ENCODE measurements at places on chromosomes 3 and 15.
A peak's percentile ranks its signal among the peaks of the same experiment; 100 is the strongest.

DNA sequence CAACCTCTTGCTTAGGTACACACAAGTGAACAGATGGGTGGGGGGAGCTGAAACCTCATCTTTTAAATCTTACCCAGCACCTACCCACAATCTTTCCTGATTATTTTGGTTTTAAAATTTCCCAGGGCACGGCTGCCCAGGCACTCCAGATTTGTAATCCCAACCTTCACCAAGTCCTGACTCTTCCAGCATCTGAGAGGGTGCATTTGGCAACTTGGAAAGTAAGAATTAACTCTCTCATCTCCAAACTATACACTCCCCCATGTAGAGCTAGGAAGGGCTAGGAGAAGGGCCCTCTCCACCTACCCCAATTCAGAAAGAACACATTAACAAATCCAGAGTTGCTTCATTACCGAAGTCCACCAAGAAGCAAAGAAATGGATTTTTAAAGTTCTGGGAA is 41.7 kb upstream of the PRICKLE2 start:
- DNase-seq: peak; percentile 18

GRCh38 chr15:97961067-97961954 is 808 bp downstream of the ARRDC4 start:
- DNase-seq: no peak

- peak; percentile 98 for DNase-seq
Observed at GRCh38 chr15:87609474-87609873, 647.1 kb downstream of the NTRK3 start.

- DNase-seq: peak; percentile 54
Observed at GRCh38 chr3:48301800-48302166, 31.7 kb downstream of the SPINK8 start.

- DNase-seq: no peak
Observed at GRCh38 chr3:117842086-117842485, 1132.5 kb downstream of the TUSC7 start.

DNA sequence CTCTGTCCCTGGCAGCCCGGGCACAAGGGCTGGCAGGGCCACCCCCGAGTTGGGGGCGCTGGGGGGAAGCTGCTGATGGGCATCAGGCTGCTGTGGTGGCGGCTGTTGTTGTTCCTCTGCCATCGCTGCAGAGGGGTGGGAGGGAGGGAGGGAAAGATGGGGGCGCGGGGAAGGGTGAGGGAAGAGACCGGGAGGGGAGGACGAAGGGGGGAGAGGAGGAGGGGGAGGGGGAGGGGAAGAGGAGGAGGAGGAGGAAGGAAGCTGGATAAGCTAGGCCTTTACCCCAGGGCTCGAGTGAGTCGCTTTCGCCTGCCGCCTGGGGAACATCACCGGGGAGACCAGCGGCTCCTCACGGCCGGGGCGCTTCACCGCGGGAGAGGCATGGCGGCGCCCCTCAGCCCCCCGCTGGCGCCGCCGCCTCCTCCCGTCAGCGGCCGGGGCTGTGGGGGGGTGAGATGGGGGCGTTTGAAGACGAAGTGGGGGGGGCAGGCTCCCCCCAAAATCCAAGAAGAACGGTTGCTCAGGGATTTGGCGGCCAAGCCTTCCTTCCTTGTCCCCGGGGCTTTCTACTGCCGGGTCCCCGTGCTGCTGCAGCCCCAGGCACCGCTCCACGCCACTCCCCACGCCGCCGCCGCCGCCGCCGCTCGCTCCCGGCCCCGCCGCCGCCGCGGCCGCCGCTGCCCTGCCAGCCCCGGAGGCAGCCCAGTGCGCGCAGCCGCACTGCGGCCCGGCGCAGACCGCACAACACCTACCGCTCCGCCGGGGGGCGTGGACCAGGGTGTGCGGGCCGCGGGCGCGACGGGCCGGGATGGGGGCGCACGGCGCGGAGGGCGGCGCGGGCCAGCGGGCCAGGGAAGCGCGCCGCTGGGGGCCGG is at the start of gene RFX7:
Gene RFX7, minus strand, starts transcription at position 717 of the 875 bp plus-strand sequence. Its CDS starts 594 bp downstream, at position 123.
- peak; percentile 72 for DNase-seq

GRCh38 chr3:153967260-153967659 is 153.9 kb upstream of the ARHGEF26 start:
- no peak for DNase-seq

- no peak for DNase-seq
Observed at GRCh38 chr3:64247991-64248646, 22.9 kb upstream of the PRICKLE2 start.

- DNase-seq: no peak
Observed at GRCh38 chr15:96414875-96415274, 84.4 kb downstream of the NR2F2 start.

DNA sequence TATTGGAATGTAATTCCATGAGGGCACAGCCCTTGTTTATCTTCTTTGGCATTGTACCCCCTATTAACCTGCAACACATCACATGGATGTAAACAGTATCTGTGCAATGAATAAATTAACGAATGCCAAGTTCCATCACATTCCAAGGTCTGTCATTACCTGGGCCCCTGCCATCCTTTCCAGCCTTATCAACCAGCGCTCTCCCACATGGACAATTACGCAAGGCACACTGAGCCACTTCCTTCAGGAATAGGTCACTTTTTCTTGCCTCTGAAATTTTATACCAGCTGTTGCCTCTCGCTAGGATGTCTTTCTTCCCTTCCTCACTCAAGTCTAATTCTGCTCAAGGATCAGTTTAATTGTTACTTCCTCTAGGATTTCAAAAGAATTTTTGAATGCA is 1051.8 kb upstream of the CFAP20DC start:
- DNase-seq: peak; percentile 44

DNA sequence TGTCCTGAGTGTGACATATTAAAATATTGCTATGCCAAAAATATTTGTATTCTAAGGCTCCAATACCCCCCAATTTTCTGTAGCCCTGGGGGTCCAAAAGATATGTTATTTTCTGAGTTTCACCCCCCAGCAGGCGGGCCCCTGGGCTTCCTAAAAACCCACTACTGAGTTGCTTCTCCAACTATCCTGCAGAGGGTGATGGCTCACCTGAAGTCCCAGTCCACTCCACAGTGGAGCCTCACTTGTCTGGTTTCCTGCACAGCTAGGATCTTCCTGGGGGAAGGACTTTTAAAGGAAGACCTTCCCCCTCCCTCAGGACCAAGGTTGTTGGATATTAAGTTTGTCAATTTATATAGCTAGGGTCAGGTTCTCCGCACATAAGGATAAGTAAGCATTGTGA is 1181.4 kb downstream of the ROBO2 start:
- DNase-seq: no peak

DNA sequence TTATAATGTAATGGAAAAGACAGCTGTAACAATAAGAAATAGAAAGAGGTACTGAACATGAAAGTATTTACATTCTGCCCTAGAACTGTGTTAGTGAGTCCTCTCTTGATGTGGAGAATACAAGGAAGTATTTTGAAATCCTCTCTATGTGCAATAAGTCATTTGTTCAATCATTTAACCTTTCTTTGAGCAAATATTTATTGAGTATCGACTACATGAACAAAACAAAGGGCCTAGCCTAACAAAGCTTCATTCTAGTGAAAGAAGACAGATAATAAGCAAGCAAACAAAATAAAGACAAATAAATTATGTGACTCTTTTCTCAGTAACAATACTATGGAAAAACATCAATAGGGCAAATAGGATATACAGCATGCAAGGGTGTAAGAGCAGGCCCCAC is 354.9 kb upstream of the ATP11B start:
- no peak for DNase-seq

GRCh38 chr3:173891272-173892100 is 493.9 kb downstream of the NLGN1 start:
- peak; percentile 28 for DNase-seq

DNA sequence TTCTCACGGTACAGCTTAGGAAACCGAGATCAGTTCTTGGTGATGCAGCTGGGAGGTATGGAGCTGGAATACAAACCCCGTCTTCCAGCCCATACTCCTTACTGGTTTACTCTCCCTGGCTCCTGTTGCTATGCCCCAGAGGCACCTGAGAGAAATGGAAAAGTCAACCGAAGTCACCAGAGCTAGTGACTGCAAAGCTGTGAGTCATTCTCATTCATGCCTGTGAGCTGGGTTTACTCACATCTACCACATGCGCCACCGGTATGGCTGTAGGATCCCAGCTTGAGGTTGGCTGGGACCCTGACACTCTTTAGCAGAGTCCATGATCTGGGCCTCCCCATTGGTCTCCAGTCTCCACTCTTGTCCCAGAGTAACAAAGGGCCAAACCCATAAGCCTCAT is 111.5 kb upstream of the ETV5 start:
- peak; percentile 23 for DNase-seq

- no peak for DNase-seq
Observed at GRCh38 chr15:39208187-39208586, 372.7 kb upstream of the THBS1 start.

DNA sequence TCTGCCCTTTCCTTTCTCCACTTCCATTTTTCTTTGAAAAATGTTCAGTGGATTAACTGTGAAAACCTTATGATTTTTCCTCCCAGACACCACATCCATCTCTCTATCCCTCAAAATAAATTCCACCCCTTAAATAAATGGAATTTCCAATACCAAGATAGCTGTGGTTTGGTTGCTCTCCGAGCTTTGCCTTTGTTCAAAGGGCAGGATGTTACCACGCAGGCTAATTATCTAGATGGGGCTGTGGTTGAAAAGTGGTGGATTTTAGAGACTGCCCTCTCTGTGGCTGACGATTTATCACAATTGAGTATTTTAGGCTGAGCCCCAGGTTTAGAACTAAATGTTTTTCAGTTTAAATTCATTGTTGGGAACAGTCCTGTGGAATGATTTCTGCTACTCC is 36.9 kb upstream of the CMSS1 start:
- no peak for DNase-seq

GRCh38 chr15:66701422-66702034 is 508 bp upstream of the SMAD6 start:
- DNase-seq: peak; percentile 72

- DNase-seq: no peak
Observed at GRCh38 chr3:110799271-110799670, 272.3 kb upstream of the NECTIN3 start.

- peak; percentile 45 for DNase-seq
Observed at GRCh38 chr3:49799761-49800160, at the start of gene CDHR4. CDHR4 (minus strand) TSS chr3:49799873; CDS start chr3:49799812, 61 bp downstream.

DNA sequence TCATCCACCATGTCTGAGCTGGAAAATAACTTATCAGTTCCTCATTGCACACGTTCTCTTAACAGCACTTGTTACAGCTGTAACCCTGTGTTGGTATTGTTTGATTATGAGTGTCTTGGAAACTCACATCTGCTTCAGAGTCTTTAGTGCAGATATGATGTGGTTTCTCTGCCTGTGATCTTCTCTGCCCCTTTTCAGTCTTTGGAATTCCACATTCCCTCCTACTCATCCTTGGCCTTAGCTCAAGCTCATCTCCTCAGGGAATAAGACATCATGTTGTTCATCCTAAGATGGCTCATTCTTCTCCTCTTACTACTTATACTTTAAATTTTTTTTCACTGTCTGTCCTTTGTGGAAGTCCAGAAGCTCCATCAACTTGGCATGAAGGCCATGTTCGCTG is 77.7 kb downstream of the SYNPR start:
- DNase-seq: no peak

- DNase-seq: no peak
Observed at GRCh38 chr3:19744047-19744446, 190.0 kb downstream of the EFHB start.

GRCh38 chr3:37126856-37127255 is 47.5 kb downstream of the LRRFIP2 start:
- DNase-seq: no peak

DNA sequence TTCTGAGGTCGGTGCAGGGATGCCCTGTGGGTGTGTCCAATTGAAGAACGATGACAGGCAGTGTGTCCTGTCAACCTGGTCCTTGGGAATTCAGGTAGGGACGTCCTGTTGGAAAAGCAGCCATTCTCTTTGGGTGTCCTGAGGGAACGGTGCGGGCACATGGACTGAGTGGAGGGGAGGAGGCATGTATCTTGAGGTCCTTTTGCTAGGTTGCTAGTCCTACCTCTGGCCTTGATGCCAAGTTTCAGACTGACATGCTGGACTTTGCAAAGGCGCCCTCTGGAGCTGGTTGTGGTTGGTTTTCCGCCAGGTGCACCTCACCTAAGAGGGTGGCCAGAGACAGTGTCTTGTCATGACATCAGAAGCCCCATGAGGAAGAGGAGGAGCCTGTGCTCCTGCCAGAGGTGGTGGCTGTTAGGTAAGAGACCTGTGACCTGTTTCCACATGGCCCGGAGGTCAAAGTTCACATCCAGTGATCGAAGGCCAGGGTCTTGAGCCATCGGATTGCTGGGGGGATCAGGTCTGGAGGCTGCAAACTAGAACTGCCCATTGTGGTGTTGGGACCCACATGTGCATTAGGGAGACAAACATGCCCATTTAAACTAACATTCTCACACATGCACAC is 106.3 kb downstream of the SNRPN start:
- no peak for DNase-seq

DNA sequence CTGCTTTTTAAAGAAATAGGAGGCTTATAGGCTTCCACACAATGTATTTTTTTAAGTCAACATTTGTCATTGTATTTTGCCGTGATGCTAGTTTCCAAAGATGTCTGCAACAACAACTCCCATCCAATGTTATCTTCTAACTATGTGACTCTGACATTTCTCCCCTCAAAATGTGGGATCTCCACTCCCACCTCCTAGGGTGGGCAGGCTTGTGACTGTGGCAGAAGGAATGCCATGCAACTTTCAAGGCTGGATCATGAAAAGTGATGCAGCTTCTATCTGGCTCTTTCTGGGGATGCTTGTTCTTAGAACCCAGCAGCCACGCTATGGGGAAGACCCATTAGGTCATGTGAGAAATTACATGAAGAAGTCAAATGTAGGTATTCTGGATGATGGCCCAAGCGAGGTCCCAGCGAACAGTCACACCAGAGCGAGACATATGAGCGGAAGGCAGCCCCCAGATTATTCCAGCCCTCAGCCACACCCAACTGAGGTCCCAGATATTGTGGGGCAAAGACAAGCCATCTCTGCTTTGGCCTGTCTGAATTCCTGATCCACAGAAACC is 124.3 kb downstream of the BDH1 start:
- DNase-seq: peak; percentile 61

DNA sequence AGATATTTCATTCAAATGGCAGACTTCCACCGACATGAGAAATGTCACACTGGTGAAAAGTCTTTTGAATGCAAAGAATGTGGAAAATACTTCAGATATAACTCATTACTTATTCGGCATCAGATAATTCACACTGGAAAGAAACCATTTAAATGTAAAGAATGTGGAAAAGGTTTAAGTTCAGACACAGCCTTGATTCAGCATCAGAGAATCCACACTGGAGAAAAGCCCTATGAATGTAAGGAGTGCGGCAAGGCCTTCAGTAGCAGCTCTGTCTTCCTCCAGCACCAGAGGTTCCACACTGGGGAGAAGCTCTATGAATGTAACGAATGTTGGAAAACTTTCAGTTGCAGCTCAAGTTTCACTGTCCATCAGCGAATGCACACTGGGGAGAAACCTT is 8.6 kb upstream of the ZNF621 start:
- DNase-seq: peak; percentile 84

DNA sequence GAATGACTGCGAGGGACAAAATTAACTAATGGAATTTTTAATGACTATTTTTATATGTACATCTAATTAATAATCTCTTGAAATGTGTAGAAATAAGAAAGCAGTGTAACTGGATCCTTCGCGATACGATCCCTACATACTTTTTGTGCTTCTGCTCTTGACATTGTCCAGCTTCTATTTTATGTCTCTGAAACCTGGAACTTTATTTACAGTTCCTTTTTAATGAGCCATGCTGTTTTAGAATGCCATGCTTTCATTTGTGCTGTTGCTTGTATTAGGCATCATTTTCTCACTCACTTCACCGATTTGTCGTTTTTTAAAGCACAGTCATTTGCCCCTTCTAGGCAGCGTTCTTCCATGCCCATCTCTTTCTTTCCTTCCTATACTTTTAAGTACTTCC is 301.3 kb downstream of the EDEM1 start:
- DNase-seq: no peak
